ENCODE measurements at places on chromosomes 5 and 9.

GRCh38 chr5:126357585-126358342 is 65.4 kb upstream of the GRAMD2B start:
- no peak for DNase-seq

DNA sequence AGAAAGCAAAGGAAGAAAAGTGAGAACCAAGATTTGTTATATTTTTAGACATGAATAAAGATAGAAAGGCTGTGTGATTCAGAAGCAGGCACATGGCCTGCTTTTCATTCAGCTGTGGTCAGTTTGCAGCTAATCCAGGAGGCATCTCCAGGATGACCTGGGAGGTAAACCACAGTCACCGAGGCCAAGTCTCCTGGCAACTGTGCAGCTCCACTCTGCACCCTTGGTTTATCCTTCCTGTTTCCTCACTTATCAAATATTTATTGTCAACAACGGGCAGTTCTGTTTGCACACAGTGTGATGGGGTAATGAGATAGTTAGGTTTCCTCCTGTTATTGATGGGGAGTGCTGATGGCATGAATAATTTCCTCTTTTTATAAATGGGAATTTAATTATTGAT is 243.0 kb downstream of the PSAT1 start:
- DNase-seq, result peak; percentile 70

- no peak for DNase-seq
These were observed 37.7 kb upstream of the HMCN2 start for GRCh38 chr9:130227833-130228232.

DNA sequence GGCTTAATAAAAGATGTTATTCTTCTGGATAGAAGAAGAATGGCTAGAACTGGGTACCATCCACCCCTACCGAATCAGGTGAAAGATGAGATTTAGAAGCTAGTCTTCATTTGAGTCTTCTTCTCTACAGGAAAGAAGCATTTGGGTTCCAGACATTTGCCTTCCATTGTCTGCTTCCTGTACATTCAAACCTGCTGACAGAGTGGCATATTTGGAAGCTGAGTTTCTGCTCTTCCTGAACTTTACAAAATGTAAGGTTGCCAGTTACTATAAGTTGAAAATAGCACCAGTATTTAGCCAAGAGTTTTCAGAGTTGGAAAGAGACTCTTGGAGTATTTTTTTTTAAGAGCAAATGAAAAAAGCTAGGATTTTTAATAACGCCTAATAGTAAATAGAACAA is 525.4 kb upstream of the TLE4 start:
- no peak for DNase-seq

- DNase-seq, result no peak
These were observed 28.9 kb downstream of the COX7C start for GRCh38 chr5:86646671-86647070.

- DNase-seq, result no peak
These were observed 464.5 kb downstream of the MTRR start for GRCh38 chr5:8333485-8333884.

- DNase-seq, result no peak
These were observed 277.5 kb upstream of the NREP start for GRCh38 chr5:112034421-112034979.

DNA sequence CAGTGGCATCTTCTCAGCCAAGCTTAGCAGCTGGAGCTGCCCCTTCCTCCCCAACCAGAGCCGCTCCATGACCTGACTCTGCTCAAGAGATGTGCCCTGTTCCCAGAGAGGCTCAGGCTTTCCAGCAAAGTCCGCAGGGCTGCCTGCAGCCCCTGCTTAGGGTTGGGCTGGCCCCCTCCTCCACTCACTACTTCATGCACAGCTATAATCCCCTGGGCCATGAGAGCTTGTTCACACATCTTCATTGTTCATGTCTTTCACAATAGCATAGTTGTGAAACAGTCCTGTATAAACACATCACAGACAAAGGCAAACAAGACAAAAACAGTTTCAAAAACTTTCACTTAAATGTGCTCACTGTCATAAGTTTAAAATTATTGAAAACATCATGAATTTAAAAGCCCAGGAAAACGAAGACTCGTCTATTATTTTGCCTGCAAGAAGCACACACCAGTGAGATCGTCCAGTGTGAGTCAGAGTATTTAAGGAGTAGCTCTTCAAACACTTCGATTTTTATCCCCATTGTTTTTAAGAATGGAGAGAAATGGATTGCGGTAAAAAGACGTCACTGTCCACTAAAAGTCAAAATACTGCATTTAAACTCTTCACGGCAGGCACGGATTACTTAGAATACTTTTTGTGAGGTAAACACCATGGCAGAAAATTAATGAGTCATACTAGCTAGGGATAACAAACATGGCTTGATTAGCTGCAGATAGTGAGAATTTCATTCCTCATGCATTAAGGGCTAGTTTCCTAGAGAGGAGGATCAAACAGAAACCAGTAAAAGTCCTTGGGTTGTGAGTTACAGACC is 40.7 kb upstream of the S1PR3 start:
- DNase-seq, result peak; percentile 81

DNA sequence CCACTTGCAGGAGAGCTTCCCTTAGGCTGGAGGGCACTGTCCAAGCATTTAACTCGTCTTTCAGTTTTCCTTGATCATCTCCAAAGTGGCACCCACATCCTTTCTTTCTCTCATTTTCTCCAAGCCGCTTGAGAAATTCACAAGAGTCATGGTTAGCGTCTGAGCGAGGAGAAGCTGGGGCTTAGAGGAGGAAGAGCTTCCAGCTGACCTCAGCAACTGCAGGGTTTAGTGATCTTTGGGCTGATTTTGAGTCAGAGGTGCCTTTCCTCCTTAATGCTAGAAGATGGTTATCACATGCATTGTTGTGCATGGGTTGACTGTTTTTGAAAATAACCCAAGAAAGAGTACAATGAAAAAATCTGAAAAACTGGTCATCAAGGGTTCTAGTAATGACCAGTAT is 134.7 kb downstream of the GADD45G start:
- DNase-seq, result no peak

- peak; percentile 67 for DNase-seq
These were observed 497.0 kb upstream of the TUSC1 start for GRCh38 chr9:26175264-26175663.

GRCh38 chr9:95505717-95506427 is 10.9 kb downstream of the PTCH1 start:
- DNase-seq, result peak; percentile 33

GRCh38 chr9:107276966-107277710 is 5.9 kb upstream of the RAD23B start:
- DNase-seq, result peak; percentile 69

GRCh38 chr9:97660847-97661246 is 27.2 kb downstream of the NCBP1 start:
- DNase-seq, result peak; percentile 58

DNA sequence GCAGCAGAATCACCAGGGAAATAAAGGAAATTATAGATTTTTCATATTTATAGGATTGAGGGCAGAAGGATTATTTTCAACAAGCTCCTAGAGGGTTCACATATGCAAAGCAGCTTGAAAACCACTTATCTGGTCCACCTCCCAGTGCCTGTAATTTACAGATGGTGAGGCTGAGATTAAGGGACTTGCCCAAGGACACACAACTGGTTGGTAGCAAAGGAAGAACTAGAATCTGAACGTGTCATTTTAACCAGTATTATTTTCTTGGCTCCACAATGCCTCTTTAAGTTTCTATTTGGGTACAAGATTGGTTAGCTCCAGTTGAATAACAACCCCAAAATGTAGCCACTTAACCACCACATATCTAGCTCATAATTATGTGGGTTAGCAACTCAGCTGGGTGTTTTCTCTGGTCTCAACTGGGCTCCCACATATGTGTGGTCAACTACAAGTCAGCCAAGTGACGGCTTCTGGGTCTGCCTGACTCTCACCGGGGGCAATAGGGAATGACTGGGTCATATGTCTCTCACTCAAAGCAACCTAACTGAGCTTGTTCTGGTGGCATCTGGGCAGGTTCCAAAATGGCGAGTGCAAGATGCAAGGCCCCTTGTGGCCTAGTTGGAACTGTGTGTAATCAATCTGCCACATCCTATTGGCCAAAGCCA is 127.7 kb downstream of the ZDHHC21 start:
- DNase-seq, result no peak

DNA sequence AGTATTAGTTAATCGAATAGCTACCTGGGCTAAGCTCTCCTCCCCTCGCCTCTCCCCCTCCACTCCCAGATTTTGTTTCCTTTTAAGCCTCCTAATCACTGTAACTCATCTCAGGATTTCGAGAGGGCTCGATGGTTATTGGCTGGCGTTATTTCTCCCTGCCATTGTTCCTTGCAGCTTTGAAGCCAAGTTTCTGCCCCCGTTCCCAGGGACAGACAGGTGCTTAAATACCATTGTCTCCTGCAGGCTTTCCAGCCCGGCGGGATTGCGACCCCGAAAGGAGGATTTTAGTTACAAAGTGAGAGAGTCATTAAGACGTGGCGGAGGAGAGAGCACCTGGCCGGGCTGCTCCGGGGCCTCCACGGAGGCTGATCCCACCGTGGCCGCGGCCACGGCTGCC is 46.2 kb downstream of the ASS1 start:
- DNase-seq, result no peak

- no peak for DNase-seq
These were observed 946 bp upstream of the LTC4S start for GRCh38 chr5:179792612-179793467.

DNA sequence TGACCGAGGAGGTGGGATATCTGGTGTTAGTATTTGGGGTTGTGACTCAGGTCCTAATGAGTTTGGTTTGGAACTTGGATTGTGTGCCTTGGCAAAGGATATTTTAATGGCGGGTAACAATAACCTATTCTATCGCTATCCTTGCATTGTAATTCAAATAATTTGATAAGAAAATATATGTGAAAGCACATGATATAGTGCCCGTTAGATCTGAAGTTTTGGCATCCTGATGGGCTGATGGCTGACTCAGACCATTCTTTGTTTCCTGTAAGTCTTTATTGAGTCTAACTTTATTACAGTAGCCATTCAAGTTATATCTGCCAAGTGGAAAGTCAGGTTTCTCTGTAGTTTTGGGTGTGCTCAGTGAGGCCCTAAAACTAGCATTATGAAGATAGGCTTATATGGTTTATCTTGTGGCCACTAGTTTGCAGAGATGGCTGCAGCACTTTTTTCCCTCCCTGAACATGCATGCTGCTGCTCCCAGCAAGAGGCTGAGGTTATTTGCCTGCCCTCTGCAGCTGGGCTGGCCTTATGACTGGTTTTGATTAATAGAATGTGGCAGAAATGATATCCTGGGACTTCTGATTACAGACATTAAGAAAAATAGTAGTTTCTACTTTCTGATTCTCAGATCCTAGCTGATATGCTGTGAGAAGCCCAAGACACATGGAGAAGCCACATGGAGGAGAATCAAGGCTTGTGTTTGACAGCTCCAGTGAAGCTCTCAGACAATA is 46.6 kb downstream of the CFAP95 start:
- DNase-seq, result peak; percentile 2

DNA sequence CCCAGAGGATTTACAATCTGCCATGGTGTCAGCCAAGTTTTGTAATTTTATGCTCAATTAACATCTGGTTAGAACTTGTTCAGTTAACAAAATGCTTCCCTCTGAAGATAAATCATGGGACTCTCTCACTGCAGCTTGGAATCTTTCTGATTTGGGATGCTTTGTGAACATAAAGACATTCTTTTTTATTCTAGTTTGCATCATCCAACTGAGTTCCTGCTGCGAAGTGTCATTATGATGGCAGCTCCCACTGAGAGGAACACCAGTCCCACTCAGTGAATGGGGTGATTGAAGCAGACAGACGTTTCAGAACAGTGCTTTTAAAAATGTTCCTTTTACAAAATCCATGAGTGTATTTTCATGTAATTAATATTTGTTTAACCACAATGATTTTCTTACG is 863.8 kb downstream of the TLE4 start:
- DNase-seq, result no peak

DNA sequence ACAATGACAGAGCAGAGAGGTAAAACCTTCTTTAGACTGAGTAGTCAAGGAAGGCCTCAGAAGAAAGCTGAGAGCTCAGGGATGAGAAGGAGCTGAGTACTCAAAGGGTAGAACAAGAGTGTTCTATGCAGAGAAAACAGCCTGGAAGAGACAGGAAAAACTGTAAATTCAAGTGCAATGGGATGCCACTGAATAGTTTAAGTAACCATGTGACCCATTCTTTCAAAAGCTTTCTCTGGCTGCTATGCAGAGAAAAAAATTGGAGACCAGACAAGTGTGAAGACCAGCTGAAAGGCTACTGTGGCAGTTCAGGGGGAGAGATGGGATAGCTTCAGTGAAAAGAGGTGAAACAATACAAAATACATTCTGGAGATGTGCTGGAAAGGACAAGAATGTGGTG is 61.3 kb upstream of the RNF38 start:
- peak; percentile 30 for DNase-seq

- no peak for DNase-seq
These were observed 2.1 kb downstream of the CA9 start for GRCh38 chr9:35675732-35676392.

- no peak for DNase-seq
These were observed 105.2 kb downstream of the SH3TC2 start for GRCh38 chr5:148957591-148958202.

DNA sequence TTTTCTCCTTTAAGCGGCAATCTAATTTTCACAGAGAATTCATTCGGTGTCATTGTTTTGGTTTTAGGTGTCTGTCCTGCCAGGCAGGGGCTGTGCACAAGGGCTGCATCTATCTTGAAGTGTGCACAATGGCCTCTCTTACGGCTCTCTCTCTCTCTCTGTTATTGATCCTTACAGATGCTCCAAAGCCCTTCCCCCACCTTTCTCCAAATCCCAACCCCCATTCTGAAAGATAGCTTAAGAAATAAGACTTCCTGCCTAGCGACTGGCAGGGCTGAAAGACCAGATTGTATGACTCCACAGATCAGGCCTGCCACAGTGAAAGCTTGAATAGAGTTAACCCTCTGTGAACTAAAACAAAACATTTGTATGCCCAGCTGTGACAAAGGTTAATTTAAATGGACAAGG is 86.5 kb upstream of the NR5A1 start:
- no peak for DNase-seq

DNA sequence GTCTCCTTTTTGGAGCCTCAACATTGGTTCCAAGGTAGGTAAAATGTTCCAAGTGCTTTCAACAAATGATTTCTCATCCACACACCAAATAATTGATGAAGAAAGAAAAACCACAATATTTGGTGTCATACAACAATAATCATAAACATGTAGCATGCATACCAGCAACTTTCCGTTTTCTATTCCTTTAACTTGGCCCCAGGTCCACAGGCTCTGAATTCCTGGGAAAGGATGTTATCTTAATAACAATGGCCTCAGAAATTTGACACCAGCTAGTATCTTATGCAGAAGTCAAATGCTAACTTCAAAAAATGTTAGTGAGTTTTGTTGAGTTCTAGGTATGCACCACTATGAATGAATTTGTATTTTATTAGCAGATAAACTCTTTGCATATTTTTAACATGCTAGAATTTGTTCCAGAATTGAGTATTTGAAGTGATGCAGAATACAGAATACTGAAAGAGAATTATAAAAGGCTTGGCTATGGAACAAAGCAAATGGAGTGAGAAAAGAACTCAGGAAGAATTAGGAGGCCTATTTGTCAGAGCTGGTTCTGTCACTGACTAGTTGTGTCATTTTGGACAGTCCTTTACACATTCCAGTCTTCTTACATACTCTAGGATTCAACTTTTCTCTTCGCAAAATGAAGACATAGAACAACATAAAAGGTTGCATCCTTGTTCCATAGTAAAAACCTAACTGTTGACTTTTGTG is 435.3 kb upstream of the TNC start:
- DNase-seq, result no peak
